Esophagus squamous epithelium (tissue), 5 donors: ENCODE measurements at places on chromosomes 12 and 14. TPM values are rescaled to one million over a fixed set of nuclear protein-coding genes. Genes with fewer than 3 reads are reported as not detected.

The JPH4 gene
- total RNA-seq: not detected

The GLS2 gene
- total RNA-seq: 9.7 TPM

The RPS6KL1 gene
- total RNA-seq: 1.3 TPM

The ZDHHC22 gene
- not detected for total RNA-seq

The NDRG2 gene
- total RNA-seq: 161 TPM

The APOF gene
- total RNA-seq: not detected

The CLEC1B gene
- total RNA-seq: not detected

GRCh38 chr14:57492859-57493258, 798 bp downstream of the CCDC198 start:
- DNase-seq: no peak

- no peak for DNase-seq
These were observed 78.0 kb upstream of the GPATCH2L start for GRCh38 chr14:76073717-76074116.

DNA sequence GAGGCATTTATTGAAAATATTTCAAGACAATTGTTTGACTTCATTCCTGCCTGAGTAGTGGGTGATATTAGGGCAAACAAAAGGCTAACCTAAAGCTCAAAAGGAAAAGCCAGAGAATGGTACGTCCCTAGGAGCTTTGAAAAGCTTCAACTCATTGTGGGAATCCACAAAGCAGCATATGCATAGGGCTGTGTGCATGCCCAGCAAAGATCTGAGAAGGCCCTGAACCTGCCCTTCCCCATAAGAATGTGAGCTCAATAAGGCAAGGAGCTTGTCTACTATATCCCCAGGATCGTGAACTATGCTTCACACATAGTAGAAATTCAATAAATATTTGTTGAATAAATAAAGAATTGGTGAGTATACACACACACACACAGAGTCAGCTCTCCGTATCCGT, 19.1 kb upstream of the RAD52 start:
- DNase-seq: no peak

DNA sequence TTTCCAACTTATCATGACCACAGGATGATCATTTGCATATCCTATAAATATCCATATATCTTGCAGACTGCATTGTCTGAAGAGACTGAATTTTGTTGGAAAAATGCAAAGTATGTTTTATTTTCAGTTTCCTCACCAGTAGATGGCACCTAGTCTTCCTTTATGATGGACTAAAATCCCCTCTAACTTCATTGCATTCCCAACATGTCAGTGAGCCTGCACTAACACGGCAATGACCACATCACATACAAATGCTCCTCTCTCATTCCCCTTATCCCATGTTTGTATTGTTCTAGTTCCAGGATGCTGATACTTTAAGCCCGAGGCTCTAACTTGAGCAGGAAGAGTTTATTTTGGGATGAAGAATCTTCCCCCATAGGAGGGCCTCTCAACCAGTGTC, 24.7 kb upstream of the MYBPC1 start:
- no peak for DNase-seq

GRCh38 chr12:126667339-126667738, 1599.6 kb upstream of the TMEM132C start:
- no peak for DNase-seq

- DNase-seq: no peak
These were observed 435.2 kb upstream of the DCN start for GRCh38 chr12:91617818-91618217.

GRCh38 chr14:36129181-36129580, 47.3 kb downstream of the PTCSC3 start:
- no peak for DNase-seq

DNA sequence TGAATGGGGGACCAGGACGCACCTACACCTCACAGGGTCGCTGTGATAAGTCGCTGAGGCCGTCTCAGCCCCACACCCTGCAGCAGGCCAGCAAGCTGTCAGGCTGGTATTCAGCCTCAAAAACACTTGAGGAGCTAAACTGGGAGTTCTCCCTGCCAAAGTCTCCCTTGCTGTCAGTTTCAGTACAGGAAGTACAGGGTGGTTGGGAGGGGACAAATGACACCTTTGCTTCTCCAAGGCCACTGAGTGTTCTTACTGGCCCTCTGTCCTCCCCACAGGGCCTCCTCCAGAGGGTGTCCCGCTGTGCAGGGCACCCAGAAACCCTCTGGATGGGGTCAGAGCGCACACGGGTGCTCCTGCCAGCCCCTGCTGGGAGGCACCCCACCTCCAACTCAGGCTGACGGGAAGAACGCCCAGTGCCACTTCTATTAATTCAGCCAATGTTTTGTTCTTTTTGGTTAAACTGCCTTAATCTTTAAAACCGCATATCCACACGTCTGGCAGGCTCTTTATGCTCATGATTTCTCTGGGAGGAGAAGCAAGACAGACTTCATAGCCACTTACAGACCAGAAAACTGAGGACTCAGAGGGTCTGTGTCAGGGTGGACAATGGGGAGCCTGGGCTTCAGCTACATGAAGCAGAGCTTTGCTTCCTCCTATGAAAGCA, 75.9 kb downstream of the ITPK1 start:
- DNase-seq: no peak

GRCh38 chr12:104216521-104216924, 944 bp downstream of the TXNRD1 start:
- DNase-seq: no peak

DNA sequence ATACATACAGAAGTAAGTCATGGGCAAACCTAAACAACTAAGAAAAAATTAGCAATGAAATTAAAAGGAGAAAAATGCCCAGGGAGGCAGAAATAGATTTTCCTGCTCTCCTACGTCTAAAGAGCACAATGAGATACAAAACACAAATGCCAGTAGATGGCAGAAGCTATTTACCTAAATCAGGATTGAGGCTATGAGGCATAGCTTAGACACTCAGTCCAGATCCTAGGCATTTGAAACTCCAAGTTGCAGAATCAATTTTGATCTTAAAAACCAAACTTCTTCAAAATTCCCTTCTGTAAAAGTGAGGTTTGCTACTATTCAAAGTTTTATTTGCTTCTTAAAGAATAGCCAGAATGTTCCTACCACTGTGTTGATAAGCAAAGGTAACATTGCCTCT, 368.6 kb downstream of the DAD1 start:
- DNase-seq: no peak

DNA sequence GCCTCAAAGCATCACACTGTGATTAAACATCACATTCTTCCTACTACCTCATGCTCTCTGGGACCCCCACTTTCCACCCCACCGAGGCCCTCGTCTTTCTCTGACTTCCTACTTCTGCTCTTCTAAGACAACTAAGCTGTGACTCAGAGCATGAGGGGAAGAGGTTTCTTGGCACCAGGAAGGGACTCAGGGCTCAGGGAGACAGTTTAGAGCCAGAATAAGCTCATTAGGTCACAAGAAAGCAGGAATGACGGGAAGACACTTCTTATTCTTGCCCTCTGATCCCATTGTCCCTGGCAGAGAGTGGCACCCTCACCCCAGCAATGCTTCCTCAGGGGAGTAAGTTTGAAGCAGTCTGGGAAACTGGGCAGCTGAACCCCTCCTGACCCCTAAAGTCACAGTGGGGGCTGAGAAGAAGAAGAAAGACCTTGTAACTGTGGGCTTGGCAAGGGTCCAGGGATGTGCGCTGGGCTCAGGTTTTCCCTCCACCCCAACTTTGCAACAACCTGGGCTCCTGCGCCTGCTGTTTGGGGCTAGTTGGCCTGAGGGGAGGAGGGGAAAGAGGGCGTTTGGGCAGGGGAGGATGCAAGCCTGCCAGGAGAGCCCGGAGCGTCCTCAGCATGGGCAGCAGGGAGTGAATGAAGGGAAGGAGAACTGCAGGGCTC, 64.6 kb upstream of the ACTN1 start:
- DNase-seq: no peak

DNA sequence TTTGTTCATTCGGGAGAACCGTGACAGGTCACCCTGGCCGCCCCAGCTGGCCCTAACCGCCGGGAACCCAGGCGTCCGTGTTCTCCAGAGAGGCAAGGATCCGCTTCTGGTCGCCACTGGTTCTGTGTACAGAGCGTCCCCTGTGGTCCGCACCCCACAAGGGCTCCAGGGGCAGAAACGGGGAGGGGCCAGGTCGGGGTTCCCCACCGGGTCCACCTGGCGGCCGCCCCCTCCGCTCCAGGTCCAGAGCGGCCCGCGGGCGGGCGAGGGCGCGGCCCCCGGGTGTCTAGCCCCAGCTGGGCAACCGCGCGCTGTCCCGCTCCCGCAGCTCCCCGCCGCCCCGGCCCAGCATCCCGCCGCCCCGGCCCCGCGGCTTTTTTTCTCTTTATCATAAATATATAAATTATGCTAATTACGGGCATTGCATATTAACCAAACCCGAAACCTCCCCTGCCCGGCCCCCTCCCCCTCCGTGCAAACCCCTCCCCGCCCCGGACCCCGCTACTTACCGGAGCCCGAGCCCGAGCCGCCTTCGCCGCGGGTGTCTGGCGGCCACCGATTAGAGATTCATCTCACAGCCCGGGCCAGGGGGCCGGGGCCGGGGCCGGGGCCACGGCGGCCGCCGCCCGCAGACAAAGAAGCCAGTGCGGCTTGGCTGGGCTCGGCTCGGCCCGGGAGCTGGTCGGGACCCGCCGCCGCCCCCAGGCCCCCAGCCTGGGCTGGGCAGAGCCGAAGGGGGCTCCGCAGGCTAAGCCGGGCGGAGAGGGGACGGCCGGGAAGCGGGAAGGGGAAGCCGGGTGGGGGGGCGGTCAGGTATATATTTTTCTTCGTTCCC, 512 bp downstream of the POU6F1 start:
- no peak for DNase-seq

DNA sequence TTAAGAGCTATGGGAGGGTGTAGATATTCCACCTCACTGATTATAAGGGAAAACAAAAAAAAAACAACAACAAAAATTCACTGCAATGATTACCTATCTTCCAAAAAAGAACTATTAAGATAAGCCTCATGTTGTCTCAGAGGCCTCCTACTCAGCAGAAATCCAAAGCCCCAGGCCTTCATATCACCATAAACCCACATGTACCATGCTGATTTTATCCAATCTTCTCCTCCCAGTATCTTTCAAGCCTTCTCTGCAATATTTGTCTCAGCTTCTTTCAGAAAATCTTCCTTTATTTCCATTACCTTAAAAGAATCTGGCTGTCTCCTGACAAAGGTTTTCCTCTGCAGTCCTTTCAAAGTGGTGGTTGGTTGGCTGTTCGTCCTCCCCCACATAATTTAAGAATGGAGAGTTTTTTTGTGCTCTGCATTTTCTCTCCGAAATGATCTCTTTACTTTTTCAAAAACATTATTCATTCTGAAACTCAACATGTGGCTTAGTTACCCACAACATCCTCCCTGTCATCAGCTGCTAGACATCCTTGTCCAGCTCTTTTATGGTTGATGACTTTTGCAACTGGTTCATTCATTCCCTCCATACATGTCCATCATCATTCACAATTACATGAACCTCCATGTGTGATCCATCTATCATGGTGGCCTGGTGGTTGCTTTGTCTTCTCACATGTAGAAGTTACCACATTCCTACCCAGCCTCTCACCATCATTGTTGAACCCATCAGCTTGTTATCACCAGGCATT, 2.9 kb upstream of the EPYC start:
- no peak for DNase-seq

GRCh38 chr14:92022036-92022435, 17.8 kb downstream of the TRIP11 start:
- no peak for DNase-seq

DNA sequence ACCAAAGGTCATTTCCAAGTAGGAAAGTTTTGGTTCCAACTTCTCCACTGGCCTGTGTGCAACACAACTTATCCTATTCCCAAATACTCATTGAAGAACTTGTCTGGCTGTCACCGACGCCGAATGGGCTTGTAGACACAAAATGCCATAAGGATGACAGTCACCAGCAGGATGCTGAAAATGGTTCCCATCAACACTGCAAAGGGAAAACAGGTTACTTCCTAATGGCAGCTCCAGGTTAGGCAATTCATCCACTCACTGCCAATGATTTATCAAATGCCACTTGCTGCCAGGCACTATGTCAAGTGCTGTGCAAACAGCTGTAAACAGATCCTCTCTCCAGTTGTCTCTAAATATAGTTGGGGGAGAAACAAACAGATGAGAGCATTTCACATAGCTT, 6.1 kb downstream of the C12orf76 start:
- DNase-seq: no peak

DNA sequence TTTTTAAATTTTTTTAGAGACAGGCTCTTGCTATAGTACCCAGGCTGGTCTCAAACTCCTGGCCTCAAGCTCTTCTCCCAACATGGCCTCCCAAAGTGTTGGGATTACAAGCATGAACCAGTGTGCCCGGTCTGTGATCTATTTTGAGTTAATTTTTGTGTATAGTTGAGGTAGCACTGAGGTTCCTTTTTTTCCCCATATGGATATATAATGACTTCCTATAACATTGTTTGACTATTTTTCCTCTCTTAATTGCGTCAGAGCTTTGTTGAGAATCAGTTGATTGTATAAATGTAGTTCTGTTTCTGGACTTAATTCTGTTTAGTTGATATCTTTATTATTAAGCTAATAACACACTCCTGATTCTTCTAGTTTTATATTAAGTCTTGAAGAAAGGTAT, 8.6 kb upstream of the M6PR start:
- no peak for DNase-seq

- no peak for DNase-seq
These were observed 21.1 kb upstream of the SCARB1 start for GRCh38 chr12:124884587-124885438.
